ELF-1 (cell line): ENCODE measurements at places on chromosomes 2 and 18.

- DNase-seq: no peak
Measured at GRCh38 chr2:26080356-26080755, 46.5 kb downstream of the RAB10 start.

DNA sequence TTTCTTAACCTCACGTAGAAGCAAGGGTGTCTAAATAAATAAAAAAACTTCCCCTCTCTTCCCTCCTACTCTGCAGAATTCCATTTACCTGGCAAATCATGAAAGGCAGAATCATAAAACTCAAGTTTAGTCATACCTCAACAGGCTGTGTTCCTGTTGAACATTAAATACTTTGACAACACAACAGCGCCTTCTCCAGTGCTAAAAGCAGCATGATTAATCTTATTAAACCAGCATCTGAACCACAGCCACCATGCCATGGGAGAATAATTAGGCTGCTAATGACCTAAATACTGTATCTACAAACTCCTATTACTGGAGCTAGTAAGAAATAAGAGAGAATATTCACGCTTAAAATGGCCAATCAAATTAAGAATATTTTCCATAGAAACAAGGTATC lies 68.1 kb downstream of the CDH2 start:
- DNase-seq: no peak

DNA sequence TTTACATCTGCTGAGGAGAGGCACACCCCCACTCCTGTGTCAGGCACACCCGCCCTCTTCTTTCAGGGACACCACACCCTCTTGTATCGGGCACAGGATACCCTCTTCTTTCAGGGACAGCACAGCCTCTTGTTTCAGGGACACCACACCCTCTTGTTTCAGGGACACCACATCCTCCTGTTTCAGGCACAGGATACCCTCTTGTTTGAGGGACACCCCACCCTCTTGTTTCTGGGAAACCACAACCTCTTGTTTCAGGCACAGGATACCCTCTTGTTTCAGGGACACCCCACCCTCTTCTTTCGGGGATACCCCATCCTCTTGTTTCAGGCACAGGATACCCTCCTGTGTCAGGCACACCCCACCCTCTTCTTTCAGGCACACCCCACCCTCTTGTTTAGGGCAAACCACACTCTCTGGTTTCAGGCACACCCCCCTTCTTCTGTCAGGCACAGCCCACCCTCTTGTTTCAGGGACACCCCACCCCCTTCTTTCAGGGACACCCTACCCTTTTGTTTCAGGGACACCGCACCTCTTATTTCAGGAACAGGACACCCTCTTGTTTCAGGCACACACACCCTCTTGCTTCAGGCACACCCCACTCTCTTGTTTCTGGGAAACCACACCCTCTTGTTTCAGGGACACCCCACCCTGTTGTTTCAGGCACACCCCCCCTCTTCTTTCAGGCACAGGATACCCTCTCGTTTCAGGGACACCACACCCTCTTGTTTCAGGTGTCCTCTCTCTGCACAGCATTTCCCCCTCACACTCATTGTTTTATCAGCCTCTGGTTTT lies 96.2 kb downstream of the TPO start:
- DNase-seq: no peak

GRCh38 chr18:26650310-26651268 lies 102.2 kb upstream of the KCTD1 start:
- no peak for DNase-seq

GRCh38 chr2:9660781-9661180 lies 30.0 kb upstream of the YWHAQ start:
- no peak for DNase-seq

DNA sequence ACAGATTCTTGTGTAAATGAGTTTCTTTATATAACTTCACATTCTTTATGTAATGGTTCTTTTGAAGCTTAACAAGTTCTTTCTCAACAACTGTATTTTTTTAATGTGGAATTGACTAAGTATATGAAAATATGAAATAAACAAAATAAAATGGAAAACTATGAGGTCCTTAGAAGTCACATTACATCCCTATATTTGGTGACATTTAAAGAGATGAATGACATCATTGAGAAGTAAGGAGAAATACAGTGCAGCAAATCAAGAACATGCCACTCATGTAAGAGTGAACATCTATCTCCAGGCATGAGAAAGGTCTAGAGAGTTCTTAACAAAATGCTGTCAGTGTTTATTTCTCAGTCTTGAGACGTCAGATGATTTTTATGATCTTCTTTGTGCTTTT lies 39.0 kb upstream of the AAK1 start:
- DNase-seq: no peak

GRCh38 chr2:46497766-46498165 lies 18.4 kb downstream of the TMEM247 start:
- no peak for DNase-seq

GRCh38 chr2:111691164-111691875 lies 192.7 kb downstream of the ANAPC1 start:
- DNase-seq: no peak

DNA sequence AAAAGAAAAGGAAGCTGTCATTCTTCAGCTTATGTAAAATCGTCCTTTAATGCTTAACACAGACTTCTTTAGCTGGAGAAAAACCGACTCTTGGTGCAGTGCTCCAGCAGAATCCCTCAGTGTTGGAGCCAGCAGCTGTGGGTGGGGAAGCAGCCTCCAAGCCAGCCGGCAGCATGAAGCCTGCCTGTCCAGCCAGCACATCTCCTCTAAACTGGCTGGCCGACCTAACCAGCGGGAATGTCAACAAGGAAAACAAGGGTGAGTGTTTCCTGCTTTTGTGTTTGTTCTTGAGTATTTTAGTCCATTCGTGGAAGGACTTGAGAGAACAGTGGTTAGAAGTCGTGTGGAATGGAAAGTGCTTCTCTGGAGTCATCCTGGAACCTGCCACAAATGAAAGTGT lies 38.9 kb downstream of the KDM3A start:
- no peak for DNase-seq

GRCh38 chr2:220528180-220528675 lies 900.8 kb downstream of the SLC4A3 start:
- no peak for DNase-seq

DNA sequence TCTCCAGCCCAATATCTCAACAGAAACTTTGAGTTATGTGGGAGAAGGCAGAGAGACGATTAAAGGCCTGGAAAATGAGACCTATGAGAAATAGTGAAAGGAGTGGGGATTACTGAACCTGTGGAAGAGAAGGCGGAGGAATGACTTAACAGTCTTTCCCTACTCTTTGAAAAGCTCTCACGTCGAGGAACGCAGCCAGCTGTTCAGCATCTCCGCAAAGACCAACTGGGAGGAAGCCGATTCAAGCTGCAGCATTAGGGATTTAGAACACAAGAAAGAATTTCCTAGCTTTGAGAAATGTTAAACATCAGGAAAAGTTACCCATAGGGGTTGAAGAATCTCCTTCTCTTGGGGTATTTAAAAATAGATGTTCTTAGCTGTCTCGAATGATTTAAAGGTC lies 233.2 kb upstream of the PARD3B start:
- no peak for DNase-seq

DNA sequence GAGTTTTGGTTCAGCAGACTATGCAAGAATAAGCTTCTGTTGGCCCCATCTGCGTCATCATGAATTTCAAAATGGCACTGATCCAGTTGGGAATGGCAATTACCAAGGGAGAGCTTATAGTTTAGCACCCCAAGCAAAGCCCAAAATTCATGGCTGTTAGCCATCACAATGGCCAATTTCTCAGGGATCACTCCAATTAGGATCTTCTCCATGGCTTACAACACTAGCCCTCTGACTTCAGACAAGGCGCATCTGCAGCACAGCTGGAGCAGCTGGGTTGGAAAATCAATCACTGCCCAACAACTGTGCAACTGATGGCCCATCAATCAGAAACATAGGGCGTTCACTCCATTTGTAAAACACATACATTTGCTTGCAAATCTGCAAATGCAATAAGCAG lies 273.6 kb downstream of the SRBD1 start:
- DNase-seq: no peak

GRCh38 chr2:134917888-134918525 lies 615 bp upstream of the CCNT2 start:
- no peak for DNase-seq

GRCh38 chr2:213016166-213016983 lies 135.0 kb downstream of the IKZF2 start:
- DNase-seq: no peak

DNA sequence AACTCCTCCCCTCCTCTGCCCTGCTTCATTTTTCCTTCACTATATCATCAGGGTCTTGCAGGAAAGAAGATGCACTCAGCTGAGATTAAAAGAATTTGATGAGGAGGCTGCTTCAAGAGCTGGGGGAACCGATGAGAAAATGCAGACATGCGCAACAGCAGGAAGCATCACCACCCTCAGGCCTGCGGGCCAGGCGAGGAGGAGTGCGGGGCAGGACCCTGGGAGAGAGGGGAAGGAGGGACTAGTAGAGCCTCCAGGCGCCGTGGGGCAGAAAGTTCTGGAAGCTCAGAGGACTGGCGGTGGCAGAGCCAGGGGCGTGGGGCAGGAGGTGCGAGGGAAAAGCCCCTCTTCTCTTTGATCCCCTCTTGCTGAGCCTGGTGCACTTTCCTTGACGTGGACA lies 108.2 kb downstream of the CD226 start:
- DNase-seq: peak; percentile 21

DNA sequence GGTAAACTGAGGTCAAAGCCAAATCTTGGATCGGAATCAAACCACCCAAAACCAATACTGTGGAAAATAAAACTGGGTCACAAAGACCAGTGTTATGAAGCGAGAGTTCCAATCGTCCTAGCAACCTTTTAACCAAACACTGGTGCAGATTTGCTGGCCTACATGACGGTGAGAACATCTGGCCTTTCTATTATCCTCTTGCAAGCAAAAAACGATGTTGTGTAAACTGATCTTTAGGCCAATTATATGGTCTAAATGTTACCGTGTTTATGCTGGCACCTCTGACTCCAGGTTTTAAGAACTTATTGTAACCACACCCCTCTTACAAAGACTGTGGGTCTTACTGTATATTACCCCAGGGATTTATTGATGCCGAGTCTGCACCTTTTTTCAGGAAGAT lies 145.9 kb downstream of the GFPT1 start:
- DNase-seq: no peak

DNA sequence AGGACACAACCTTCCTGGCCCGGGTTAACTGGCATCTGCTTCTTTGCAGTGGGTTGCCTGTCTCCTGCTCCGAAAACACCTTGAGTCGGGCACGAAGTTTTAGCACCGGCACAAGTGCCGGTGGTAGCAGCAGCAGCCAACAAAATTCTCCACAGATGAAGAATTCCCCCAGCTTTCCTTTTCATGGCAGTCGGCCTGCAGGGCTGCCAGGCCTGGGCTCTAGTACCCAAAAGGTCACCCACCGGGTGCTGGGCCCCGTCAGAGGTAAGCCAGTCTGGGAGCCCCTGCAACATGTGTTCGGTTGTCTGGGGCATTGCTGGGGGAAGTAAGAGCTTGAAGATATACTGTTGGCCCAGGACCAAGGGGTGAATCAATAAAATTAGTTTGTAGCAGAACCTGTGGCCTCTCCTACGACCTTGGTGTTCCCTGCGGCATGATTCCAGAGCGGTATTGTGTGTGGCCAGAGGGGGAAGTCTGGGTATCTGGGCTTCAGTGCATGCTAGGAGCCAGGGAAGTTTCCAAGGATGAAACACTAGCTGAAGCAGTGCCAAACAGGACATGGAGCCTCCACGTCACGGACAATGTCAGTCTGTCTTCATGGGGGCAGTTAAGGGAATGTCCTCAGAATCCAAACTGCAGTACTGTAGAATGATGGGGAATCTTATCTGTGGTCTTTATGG lies 7.8 kb downstream of the AGBL5 start:
- DNase-seq: no peak

- no peak for DNase-seq
Measured at GRCh38 chr2:82790206-82791021, 1668.7 kb downstream of the SUCLG1 start.

- DNase-seq: no peak
Measured at GRCh38 chr2:38634684-38635083, 31.2 kb upstream of the GALM start.

DNA sequence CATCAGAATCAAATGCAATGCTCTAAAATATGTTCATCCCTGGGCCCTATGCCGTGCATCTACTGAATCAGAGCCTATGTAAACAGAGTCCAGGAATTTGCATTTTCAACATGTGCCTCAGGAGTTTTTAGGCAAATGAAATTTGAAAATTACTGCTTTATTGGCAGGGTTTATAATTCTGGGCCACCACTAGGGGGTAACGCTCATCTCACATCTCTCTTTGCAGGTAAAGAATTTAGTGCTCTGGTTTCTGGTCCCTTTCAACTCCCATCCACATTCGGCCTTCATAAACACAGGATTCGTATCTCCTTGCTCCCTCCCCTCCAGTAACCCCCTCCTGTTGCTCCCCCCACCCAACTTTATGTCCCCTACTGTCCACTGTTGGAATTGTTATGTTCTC lies 49.3 kb downstream of the LYPD6B start:
- DNase-seq: no peak

DNA sequence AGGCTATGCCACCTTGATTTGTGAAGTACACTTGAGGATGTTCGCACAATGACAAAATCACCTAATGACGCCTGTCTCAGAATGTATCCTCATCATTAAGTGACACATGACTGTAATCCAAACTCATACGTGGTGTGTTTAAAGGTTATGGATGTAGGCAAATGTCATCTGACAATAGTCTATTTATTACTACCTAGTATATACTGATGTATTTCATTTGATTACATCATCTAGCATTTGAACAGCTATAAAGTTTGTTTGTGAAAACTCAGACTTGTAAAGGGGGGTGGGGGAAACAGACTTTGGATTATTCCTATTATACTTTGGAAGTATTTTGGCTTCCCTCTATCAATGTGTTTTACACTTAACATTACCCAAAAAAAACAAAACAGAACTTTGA lies 129.9 kb downstream of the TANC1 start:
- DNase-seq: no peak

DNA sequence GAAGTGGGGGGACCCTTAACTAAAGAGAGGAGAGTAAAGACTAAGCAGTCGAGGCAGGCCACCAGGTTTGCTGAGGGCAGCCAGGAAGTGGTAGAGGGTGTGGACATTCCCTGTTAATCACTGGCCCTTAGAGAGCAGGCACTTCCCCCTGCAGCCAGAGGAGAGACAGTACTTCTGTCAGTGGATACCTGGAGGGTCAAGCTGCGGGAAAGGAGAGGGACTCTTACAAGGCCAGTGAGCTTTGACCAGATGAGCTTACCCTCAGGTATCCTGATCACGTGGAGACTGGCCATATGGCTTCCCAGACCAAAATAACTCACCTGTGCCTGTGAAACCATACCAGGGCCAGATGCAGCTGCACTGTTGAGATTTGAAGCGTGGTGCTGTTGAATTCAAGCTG lies 28.6 kb downstream of the ITGA6 start:
- peak; percentile 64 for DNase-seq

- peak; percentile 28 for DNase-seq
Measured at GRCh38 chr2:85540133-85540648, 1.2 kb downstream of the MAT2A start.

DNA sequence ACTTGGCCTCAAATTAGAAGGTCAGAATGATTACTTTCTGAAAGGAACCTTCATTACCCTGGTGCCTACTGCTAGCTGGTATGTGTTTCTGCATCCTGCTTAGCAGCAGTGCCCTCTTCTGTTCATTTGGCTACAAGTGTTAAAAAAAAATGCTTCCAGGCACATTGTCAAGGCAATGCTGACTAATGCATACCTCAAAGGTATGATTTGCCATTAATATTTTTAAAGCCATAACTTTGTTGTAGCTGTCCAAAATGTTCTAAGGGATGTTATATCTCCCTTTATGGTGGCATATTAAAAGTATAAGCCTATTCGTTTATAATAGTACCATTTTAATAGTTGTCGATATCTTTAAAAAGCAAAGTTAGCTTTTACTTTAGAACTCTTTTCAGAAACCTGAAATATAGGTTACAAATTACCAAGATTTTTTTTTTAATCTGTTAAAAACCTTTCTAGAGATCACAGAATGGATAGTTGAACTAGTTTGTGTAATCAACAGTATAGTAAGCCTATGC lies 52.0 kb upstream of the FAM171B start:
- DNase-seq: peak; percentile 31
